ENCODE measurements at places on chromosomes 13 and 19.
A peak's percentile ranks its signal among the peaks of the same experiment; 100 is the strongest.

DNA sequence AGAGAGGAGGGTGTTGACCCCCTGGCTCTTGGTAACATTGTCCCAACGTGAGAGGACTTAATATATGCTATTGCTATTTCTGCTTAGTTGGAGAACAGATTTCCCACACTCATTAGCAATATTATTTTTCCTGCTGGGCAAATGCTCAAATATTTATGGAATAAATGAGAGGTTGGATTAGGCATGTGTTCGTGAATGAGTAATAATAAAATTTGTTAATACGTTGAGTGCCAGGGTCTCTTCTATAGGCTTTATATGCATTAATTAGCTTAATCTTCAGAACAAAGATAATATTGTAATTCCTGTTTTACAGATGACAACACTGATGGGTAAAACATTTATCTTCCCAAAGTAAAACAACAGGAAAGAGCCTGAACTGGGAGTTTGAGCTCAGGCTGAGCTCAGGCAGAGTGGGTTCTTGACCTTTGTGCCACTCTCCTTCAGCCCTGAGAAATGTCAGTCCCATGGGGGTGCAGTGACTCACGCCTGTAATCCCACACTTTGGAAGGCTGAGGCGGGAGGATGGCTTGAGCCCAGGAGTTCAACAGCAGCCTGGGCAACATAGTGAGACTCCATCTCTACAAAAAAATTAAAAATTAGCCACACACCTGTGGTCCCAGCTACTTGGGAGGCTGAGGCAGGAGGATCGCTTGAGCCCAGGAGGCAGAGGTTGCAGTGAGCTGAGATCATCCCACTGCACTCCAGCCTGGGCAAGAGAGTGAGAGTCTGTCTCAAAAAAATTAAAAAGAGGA lies 1.2 kb downstream of the ZNF233 start:
- no peak for DNase-seq

DNA sequence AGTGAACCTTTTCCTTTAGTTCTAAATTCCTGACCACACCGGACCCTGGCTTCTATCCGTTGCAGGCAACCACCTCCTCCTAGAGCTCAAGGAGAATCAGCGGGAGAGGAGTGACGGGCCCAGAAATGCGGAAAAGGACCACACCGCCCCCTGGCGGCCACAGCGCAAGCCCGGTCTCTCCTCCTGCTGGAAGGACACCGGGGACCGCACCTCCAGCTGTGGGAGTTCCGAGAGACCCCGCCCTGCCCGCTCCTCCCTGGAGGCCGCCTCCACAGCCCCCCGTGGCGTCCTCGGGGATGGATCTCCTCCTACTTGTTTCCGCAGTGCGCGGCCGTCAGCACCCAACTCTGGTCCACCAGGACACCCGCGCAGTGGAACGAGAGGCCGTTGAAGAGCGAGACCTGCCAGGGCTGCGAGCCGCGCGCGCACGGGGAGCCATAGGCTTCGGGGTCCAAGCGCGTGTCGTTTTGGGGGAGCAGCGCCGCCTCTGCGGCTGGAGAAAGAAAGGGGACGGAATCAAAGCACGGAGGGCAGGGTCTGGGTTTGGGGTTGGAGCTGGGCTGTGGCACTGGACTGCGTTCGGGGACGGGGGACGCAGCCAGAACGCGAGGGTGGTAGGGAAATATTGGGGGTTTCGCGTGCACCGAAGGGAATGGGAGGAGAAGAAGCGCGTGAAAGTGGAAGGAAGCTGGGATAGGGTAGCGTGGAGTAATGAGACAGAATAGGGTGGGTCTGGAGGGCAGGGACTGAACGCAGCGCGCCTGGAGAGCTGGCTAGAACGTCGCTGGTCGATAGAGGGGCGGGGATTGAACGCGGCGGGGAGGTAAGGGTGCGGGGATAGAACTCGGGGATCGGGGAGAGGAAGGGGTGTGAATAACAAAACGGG lies 2.5 kb downstream of the KLK10 start:
- DNase-seq: peak; percentile 47

- no peak for DNase-seq
Measured at GRCh38 chr13:76813000-76813691, 73.1 kb downstream of the KCTD12 start.

GRCh38 chr13:41709511-41709910 lies 251.4 kb downstream of the VWA8 start:
- DNase-seq: no peak

DNA sequence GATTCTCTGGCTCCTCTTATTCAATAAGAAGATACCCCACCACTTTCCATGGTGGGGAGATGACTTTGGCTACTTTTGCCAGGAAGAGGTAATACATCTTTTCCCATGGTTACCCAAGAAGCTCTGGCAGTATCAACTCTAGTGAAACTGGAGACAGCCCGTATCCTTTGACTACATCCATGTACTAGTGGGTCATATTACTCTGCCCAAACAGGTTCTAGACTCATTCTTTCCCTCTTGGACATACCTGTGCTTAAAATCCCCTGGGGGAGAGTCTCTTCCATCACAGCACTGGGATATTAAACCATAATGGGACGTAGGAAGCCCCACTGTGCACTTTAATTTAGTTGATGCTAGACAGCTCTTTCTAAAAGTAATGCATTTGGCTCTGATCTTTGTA lies 144.7 kb upstream of the KLF12 start:
- DNase-seq: no peak

- no peak for DNase-seq
Measured at GRCh38 chr13:106433066-106433465, 102.4 kb downstream of the EFNB2 start.

- DNase-seq: no peak
Measured at GRCh38 chr19:37936166-37936565, 29.2 kb downstream of the SIPA1L3 start.

- DNase-seq: no peak
Measured at GRCh38 chr13:74765955-74766354, 631.8 kb upstream of the KLF12 start.

DNA sequence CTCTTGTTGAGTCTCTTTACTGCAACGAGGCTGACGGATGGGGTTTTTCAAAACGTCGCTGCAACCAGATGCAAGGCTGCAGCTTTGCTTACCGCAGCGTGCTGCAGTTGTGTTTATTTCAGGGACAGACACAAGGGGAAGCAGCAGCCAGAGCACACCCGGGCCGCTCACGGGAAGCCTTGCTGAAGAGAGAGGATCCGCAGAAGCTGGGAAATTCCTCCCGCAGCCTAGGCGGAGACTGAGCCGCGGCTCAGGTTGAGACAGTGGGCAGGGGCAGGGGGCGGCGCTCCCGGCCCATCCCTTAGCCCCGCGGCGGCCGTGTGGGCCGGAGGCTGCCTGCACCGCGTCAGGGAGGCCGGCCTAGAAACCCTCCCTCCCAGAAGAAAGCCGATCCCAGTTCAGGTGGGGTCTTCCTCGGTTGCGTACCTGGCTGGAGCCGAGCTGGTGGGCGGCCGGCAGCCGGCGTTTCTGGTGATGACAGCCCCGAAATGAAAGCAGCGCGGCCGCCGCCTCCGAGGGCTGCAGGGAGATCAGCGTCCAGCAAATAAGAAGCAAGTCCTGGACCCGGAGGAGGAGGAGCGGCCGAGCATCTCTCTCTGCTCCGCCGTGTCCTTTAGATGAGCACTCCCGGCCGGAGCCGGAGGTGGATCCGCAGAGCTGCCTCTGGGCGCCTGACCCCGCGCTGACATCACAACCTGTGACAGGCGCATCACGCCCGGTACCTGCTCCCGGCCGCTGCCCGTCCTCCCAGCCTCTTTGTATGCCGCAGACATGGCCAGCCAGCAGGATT lies at the start of gene FRY:
Gene FRY, plus strand, starts transcription at position 750 of the 790 bp plus-strand sequence. Its CDS starts 22 bp downstream, at position 772.
- peak; percentile 6 for DNase-seq

- DNase-seq: no peak
Measured at GRCh38 chr13:84470528-84470927, 588.3 kb upstream of the SLITRK1 start.

GRCh38 chr13:50887151-50887550 lies 22.4 kb upstream of the RNASEH2B start:
- no peak for DNase-seq

DNA sequence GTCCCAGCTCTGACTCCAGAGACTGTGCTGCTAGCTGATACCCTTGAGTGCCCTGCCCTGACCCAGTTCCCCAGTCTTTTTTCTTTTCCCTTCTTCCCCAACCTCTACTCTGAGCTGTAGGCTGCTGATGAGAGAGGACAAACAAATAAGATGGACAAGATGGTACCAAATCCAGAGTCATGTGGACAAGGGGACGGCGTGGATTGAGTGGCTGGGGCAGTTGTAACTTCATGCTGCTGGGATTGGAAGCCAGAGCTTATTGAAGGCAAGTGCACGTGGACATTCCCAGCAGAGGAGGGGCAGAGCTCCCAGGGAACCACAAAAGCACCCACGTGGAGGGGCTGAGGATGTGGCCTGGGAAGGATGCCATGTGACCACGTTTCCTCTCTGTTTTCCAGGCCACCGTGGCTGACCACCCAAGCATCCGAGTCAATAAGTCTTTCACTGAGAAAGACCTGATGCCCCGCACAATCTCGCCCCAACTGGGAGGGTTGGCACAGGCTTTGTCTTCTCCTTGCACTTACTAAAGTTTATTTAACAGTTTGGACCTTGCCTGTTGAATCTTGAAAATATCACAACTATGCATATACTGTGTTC lies 323.3 kb upstream of the ZNF507 start:
- no peak for DNase-seq

DNA sequence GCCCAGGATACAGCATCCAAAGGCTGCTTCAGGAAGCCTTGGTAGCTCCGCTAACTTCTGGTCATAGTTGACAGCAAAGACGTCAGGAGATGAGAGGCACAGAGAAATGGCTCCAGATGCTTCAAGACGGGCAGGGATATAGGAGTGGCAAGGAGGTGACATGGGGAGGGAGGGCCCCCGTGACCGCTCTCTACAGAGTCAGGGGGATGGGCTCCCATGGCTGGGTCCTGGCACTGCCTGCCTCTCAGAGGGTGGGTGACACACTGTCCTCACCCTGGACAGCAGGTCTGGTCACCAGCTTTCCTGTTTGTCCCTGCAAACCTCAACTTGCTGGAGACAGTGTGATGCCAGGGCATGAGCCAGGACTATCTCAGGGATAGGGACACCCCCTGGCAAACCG lies 10.3 kb upstream of the ZNF14 start:
- no peak for DNase-seq

- no peak for DNase-seq
Measured at GRCh38 chr19:35285095-35285449, 2.7 kb downstream of the HAMP start.

DNA sequence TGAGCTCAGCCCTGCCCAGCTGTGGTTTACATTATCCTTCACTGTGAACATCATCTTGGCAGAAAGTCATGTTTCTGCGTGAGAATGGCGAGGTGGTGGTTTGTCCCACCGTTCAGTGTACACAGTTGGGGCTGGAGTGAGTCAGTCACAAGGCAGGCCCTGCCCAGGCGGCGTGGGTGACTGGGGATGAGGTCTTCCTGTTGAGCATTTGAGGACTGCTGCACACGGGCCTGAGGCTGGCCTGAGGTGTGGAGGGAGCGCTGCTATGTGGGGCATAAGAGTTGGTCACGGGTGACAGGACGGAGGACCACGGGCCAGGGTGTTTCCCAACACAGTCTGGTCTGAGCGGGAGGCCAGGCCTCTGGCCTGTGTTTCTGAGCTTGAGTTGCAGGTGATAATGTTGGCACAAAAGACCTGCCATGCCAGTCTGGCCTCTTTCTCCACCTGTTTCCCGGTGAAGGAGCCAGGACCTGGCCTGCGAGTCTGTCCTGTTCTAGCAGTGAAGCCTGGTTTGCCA lies 13.4 kb upstream of the C19orf33 start:
- no peak for DNase-seq

DNA sequence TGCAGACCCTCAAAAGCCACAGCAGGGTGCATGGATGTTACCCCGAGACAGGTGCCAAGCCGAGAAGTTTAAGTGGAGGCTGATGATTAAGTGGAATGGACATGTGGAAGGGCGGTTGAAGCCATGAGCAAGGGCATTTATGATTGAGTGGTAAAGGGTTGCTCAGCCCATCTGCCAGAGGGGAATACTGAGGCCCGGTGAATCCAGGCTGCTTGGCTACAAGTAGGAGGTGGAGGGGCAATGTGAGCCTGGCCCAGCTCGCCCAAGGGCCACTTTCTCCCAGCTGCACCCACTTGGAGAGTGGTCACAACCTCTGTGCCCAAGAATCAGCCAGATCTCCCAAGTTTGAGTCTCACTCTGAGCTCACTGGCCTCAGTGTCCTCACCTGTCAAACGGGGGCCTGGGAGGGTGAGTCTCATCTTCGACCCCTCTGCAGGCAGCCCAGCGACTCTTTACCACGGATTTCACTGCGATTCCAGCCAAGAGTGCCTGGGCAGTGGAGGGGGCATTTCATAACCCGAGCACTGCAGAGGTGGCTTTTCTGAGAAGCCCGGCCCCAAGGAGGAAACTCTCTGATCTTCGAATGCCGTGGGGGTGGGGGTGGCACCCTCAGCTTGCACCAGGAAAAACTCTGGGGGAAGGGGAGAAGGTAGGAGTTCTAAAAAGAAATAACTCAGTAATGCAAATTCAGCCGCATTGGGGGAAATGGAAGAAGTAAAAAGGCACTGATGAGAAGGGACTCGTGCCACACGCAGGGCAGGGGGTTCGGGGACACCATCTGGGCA lies 62.9 kb upstream of the KLF2 start:
- DNase-seq: no peak

DNA sequence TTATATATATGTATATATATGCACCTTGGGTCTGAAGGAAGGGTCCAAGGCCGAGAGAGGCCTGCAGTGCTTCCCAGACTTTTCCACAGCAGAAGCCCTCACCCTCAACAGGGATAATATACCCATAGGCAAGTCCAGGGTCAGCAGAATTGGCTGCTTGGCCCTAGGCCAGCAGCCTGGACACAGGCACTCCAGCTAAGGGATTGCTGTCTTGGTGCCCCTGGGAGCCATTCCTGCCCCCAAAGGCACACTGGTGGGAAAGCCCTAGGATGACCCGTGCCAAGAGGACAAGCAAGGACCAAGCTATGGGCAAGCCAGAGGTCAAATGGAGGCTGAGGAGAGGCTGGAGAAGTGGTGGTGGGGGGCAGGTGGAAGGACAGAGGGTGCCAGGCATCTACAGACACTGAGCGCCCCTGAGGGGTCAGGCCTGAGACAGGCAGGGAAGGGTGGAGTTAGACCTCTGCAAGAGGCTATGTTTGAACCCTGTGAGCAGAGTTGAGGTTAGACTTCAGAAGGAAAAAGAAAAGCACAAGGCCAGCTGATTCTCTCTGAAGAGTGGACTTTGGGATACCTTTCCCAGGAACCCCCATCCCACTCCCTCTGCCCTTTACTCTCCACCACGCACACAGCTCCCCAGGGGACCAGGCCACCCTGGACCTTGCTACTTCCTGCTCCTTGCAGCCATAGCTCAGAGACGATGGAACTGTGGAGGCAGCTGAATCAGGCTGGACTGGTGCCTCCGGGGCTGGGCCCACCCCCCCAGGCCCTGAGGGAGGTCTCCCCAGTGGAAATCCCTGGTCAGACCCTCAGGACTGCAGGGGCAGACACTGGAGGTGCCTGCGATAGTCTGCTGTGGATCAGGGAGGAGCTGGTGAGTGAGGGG lies at the start of gene ERICH4:
Gene ERICH4, plus strand, starts transcription at position 684 of the 883 bp plus-strand sequence. Its CDS starts 14 bp downstream, at position 698.
- no peak for DNase-seq

- no peak for DNase-seq
Measured at GRCh38 chr19:9354651-9355050, 8.2 kb upstream of the ZNF177 start.

- no peak for DNase-seq
Measured at GRCh38 chr13:101291646-101292515, 124.4 kb downstream of the NALCN start.

- DNase-seq: no peak
Measured at GRCh38 chr19:12647490-12648071, 19.0 kb downstream of the MAN2B1 start.
